Gastroesophageal sphincter (tissue), 4 donors: ENCODE measurements at places on chromosomes 11 and 22. TPM values are rescaled to one million over a fixed set of nuclear protein-coding genes. Genes with fewer than 3 reads are reported as not detected.

DNA sequence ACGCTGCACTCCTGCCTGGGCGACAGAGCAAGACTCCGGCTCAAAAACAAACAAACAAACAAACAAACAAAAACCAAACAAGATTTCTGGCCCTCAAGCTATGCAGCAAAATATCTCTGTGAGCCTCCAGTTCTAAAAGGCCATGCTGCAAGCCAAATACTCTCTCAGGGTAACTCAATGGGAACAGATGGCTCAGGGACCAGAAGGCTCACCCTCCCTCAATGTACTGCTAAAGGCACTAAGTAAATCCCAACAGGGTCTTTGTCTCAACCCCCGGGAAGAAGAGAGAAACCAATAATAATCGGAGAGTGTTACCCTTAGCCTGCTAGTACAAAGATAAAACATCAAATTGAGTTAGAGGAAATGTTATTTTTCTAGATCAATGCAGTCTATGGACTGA, 119.7 kb upstream of the ZC3H12C start:
- no peak for ATAC-seq

DNA sequence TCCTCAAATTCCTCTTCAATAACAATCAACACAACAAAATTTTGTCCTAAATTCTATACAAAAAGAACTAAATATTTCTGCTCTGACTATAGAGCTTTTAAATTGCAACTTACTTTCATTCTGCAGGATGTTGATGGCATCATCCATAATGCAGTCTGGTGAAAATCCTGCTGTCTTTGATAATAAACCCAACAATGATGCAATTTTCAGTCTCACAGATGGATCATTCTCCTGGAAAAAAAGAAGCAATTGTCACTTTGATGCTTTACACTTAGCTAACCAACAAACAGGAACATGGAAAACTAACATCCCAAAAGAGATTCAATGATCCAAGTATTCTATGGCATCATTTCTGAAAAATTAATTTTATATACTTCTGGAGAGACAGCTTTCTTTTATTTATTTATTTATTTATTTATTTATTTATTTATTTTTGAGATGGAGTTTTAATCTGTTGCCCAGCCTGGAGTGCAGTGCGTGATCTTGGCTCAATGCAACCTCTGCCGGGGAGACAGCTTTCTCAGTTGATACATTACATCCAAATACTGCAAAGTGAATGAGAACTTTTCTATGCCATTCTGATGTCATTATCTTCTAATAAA, 13.0 kb downstream of the INTS4 start:
- ATAC-seq: no peak

Gene SAA4
- 1.5 TPM for total RNA-seq

- ATAC-seq: no peak
These were observed 7.2 kb downstream of the FAM83F start for GRCh38 chr22:40001800-40002577.

Gene TREH
- not detected for total RNA-seq

GRCh38 chr11:61292356-61292755, 2.8 kb downstream of the VWCE start:
- ATAC-seq: no peak

DNA sequence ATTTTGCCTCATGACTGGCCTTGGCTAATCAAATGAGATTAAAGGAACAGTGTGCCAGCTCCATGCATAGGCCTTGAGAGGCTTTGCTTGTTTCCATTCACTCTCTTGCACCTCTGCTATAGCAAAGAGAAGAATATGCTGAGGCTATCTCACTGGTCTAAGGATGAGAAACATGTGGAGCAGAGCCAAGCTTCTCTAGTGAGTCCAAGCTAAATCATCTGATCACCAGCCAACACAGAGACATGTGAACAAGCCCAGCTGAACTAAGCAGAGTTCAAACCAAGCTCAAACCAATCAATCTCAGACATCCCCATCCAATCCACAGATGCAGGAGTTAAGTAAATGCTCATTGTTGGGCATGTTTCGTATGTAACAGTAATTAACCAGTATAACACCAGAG, 69.4 kb upstream of the API5 start:
- ATAC-seq: no peak

Gene KCNJ1
- total RNA-seq: not detected

DNA sequence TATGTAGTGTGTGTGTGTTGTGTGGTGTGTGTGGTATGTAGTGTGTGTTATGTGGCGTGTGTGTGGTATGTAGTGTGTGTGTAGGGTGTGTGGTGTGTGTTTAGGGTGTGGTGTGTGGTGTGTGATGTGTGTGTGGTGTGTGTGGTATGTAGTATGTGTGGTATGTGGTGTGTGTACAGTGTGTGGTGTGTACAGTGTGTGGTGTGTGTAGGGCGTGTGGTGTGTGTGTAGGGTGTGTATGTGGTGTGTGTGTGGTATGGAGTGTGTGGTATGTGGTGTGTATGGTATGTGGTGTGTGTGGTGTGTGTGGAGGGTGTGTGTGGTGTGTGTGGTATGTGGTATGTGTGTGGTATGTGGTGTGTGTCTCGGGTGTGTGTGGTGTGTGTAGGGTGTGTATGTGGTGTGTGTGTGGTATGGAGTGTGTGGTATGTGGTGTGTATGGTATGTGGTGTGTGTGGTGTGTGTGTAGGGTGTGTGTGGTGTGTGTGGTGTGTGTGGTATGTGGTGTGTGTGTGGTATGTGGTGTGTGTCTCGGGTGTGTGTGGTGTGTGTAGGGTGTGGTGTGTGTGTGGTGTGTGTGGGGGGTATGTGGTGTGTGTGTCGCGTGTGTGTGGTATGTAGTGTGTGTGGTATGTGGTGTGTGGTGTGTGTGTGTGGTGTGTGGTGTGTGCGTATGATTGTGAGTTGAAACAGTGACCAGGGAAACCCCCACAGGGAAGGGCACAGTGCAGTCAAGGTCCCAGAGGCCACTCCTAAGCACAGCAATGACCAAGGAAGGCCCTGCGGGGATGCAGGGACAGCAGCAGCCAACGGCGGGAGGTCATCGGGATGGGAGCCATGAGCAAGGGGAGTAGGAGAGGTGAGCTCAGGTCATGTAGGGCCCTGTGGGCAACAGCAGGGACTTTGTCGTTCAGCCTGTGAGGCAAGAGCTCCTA, 2.9 kb upstream of the PPP6R2 start:
- ATAC-seq: no peak

GRCh38 chr11:35317253-35317652, 102.1 kb downstream of the SLC1A2 start:
- no peak for ATAC-seq

DNA sequence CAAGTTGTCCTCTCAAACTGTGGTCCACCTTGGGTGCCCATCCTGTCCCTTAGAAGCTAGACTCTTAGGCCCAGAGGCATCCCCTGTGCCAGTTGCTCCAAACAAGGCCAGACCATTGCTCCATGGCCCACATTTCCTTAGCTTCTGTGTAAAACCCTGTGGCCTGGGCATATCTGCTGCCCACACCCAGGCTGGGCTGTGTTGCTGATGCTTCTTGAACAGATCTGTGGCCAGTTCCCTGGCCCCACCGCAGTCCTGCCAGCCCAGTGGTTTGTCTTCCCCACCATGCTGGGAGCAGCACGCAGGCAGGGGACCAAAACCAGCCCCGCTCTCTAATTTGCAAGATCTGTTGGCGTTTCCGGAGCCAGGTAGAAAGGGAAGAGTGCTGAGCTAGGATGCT, 72.2 kb downstream of the CSNK2A3 start:
- no peak for ATAC-seq
